PC-3 (cell line): ENCODE measurements at places on chromosomes 3 and 15. TPM values are rescaled to one million over a fixed set of nuclear protein-coding genes. Genes with fewer than 3 reads are reported as not detected.

Gene SH3GL3
- total RNA-seq: 1.7 and 3.6 TPM in 2 replicates

Gene IDH2
- total RNA-seq: 80.6 and 94.1 TPM in 2 replicates

Gene MUC20
- 0.69 and 2.2 TPM in 2 replicates for total RNA-seq

Gene HIGD2B
- total RNA-seq: 0.11 TPM in 1 of 2 replicates, not detected in the other

Gene ARGFX
- not detected in 2 replicates for total RNA-seq

Gene UBAP1L
- total RNA-seq: 1.4 and 3.4 TPM in 2 replicates

Gene POLR2M
- total RNA-seq: 487 and 769 TPM in 2 replicates

Gene WDR93
- total RNA-seq: 0.22 TPM in 1 of 2 replicates, not detected in the other

Gene POLR2H
- 184 and 193 TPM in 2 replicates for total RNA-seq

Gene EPB42
- not detected in 2 replicates for total RNA-seq

Gene B3GNT5
- total RNA-seq: 22.9 and 29.2 TPM in 2 replicates

Gene MFSD1
- total RNA-seq: 45.2 and 45.3 TPM in 2 replicates

Gene SLC28A2
- not detected in 2 replicates for total RNA-seq
